Body of pancreas (tissue), 4 donors: ENCODE measurements at places on chromosomes 1 and 21.

DNA sequence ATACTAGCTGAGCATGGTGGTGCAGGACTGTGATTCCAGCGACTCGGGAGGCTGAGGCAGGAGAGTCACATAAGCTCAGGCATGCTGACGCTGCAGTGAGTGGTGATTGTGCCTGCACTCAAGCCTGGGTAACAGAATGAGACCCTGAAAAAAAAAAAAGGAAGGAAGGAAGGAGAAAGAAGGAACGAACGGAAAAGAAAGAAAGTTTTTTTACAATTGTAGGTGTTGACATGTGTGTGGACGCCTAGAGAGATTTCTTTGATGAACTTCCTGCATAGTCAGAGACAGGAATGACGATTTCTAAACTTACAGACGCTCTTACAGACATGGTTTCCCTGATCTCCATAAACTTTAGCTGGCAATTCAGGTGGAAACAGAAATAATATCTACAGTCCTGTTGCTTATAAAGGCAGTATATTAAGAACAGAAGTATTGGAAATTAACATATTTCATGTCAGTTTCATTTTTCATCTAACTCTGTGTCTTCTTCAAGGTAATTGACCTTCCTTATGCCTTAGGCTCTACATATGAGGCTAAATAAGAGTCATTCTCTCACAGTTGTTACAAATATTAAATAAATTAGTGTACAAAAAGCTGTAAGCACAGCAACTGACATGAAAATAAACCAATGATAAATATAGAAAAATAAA is 4.1 kb downstream of the SAMSN1 start:
- DNase-seq: no peak

DNA sequence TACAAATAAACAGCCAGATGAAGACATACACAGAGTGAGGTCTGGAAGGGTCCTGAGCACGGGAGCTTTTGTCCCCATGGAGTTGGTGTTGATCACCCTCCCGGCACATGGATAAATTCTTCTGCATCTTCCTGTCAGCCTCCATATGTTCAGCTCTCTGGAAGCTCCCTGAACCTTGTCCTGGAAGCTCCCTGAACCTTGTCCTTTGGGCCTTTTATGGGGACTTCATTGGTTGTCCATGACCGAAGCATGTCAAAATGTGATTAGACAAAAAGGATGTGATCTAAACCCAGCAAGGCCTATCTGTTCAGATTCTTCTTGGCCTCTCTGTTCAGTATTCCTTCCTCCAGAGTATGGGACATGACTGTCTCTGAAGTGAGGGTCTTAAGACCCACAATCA is 25.4 kb upstream of the RNF11 start:
- DNase-seq: no peak

DNA sequence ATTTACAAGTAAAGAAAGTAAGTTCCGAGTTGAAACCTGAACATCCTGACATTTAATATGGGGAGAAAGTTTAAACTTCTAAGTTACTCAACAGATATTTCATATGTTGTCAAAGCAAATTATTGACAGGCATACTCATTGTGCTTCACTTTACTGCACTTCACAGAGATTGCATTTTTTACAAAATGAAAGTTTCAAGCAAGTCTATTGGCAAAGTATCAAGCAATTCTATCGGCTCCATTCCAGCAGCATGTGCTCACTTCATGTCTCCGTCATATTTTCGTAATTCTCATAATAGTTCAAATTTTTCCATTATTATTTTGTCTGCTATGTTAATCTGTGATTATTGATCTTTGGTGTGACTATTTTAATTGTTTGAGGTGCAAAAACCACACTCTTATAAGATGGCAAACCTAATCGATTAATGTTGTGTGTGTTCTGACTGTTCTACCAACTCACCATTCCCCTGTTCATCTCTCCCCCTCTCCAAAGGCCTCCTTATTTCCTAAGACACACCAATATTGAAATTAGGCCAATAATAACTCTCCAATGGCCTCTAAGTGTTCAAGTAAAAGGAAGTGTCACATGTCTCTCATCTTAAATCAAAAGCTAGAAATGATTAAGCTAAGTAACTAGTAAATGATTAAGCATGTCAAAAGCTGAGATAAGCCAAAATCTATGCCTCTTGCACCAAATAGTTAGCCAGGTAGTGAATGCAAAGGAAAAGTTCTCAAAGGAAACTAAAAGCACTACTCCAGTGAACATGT is 68.2 kb upstream of the BCL9 start:
- DNase-seq: no peak

DNA sequence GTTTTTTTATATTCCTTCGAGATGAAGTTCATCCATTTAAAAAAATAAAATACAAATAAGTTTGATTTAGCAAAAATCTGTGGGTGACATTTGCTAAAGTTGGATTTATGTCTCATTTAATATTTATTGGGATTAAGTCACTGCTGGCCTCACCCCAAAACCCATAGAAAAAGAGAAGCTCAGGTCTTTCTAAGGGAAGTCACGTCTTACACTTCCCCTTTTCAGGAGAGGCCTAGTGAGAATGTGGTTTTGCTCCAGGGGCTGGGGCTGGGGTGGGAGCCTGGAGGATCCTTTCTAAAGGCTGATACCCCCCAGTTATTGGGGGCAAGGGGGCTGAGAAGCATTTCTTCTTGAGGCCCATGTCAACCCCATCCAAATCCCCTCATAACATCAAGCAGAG is 300.3 kb downstream of the DSCAM start:
- DNase-seq: no peak

DNA sequence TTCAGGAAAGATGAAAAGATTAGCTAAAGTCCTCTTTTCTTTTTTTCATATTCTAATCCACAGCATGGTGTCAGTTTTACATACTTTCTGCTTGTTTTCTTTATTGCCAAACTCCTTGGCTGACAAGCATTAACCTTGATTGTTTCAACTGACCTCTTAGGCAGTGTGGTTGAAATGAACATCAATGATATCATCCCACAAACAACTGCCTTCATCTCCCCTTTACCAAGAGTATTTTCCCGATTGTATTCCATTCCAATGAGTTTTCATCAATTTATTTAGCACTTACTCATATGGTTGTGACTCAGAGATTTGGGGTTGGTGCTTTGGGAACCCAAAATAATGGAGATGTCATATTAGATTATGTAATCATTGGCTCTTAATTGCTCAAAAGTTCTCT is 71.8 kb downstream of the SPAG17 start:
- DNase-seq: no peak

- DNase-seq: peak; percentile 39
Measured at GRCh38 chr1:168689726-168690602, 39.0 kb downstream of the DPT start.

- no peak for DNase-seq
Measured at GRCh38 chr1:61052395-61053225, 29.8 kb upstream of the NFIA start.

DNA sequence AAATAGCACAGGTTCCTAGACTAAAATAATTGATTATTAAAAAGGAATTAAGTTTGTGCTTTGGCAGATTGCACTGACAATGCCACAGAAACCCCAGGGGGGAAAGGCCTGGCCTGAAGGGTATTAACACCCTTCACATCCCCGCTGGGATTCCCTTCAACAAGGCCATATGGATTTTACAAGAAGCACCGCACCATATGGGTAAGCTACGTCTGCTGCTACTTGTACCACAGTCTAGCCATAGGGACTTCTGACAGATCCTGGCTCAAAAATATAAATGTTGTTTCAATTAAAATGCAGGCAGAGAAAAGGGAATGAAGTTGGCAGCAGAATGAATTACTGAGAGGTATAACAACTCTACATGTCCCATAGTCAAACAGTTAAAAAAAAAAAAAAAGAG is 101.0 kb downstream of the DENND1B start:
- no peak for DNase-seq

- no peak for DNase-seq
Measured at GRCh38 chr1:178575611-178576361, 62.9 kb downstream of the TEX35 start.

- peak; percentile 62 for DNase-seq
Measured at GRCh38 chr1:62241371-62242131, 46.9 kb downstream of the L1TD1 start.

DNA sequence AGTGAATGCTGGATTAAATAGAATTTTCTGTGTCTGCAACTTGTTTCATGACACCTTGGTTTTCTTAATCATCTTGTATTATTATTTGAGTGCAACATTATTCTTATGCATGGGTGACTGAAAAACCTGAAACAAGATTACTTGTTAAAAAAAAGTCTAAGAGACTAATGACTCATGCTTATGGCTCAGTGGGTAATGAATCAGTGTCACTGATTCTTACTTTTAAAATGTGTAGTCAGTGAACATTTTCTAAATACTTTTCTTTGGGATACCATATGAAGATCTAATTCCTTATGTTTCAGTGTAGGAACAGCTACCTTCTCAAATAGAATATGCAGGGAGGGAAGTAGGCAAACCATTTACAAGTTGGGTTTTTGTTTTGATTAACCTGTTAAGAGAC is 65.5 kb downstream of the PRKAA2 start:
- DNase-seq: no peak

DNA sequence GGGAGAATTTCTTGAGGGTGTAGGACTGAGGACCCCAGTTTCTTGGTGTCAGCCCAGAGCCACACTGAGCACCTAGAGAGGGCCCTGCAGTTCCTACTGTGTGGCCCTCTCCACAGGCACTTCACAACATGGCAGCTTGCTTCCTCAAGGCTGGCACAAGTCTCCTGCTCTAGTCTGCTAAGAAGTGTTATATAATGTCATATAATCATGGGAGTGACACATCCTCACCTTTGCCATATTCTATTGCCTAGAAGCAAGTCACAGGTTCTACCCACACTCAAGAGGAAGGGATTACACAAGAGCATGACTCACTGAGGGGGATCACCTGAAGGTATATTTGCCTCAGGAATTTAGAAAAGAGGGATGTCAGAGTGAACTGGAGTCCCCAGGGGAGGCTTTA is 5.5 kb upstream of the SNX27 start:
- no peak for DNase-seq

DNA sequence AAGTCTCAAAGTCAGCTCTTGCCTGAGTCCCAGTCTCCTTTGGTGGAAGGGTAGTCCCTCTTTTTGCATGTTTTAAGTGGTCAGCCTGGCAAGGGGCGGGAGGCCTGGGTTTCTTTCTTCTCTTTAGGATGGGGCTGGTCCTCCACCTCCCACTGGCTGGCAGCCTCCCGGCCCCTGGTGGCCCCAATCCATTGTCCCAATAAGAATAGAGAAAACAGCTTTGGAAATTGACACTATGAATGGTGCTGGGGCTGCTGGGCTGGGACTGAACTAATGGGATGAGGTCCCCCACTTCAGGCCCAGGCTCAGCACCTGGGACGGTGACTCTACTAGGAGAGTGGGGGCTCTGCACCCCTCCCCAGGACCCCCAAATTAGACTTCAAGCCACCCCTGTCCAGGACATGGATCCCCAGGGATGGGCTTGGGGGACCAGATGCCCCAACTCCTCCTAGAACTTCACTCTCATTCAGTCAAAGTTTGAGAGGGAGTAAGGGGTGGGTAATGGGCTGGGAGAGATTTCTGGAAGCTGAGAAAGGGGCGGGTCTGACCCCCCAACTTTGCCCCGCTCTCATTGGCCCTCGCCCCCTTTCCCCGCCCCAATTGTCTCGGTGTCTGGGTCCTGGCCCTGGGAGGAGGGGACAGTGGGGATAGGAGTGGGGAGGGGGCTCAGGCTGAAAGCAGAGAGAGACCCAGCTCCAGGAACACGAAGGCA is 18.2 kb downstream of the SLC27A3 start:
- no peak for DNase-seq

DNA sequence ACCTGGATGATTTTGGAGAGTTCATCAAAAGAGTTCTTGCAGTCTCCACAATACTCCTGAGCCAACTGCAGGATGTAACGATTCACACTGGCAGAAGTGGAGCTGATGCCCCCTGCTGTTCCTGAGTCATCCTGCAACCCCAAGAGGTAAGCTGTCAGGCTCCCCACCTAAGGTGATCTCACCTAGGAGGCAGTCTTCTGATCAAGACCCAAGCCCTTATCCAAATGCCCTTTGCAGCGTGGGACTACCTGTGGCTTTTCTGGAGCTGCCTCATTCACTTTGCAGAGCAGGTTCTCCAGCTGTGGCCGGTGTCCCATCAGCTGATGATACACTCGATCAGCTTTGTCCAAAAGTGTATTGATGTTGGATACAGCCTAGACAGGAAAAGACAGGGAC is 96.4 kb downstream of the UBR4 start:
- DNase-seq: peak; percentile 49

GRCh38 chr1:91754816-91755580 is 131.0 kb downstream of the TGFBR3 start:
- DNase-seq: no peak

DNA sequence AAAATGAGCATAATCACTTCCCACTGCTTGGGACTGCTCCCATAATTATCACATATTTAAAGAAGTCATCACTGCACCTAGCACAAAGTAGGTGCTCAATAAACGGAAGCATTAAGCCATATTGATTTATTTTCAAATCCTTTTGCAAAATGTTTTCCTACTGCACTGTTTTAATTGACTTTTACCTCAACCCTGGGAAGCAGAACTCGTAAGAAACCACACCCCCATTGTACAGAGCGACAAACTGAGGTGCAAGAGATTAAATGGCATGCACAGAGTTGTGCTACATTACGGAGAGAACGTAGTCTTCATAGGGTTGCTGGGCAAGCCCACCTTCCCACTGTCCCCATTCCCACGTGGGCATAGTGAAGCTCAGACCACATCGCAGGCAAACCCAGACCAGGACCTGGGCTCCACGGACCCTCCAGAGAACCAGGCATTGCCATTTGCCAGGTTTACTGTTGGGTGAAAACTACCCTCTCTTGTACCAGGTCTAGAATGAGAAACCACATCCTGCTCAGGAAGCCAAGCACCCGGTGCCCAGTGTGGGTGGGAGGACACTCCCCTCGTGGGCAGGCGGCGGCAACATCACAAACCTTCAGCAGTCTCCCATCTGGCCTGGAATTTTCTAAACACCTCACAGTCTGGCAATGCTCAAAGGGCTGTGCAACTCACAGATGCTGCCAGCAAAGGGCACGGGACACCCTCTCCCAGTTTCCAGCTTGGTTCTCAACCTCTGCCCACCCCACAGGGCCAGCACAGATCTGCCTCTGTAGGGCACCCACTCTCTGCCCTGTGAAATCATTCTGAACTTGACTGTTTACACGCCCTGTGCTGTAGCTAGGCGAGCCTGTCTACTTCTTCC is 8.2 kb downstream of the IFFO2 start:
- no peak for DNase-seq

GRCh38 chr1:243294723-243295121 is 38.9 kb downstream of the SDCCAG8 start:
- DNase-seq: no peak

DNA sequence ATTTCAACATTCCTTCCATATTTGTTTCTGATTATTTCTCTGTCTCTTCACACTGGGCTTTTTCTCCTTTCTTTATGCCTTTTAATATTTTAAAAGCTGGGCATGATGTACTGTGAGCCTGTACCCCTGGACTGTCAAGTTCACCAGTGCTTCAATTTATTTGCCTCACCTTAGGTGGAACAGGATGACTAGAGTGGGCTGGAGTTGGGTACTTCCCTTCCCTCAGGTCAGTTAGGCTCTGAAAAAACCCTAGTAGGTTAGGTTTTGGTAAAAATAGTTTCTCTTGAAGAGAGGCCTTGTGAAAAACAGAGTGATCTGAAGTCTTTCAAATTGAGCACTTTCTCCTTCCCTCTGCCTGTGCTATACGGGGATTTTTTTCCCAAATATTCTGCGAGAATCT is 163.0 kb upstream of the LYPLAL1 start:
- DNase-seq: no peak

GRCh38 chr1:118483245-118484006 is 298.4 kb upstream of the SPAG17 start:
- no peak for DNase-seq

GRCh38 chr1:22228505-22228911 is 85.6 kb upstream of the WNT4 start:
- no peak for DNase-seq

- no peak for DNase-seq
Measured at GRCh38 chr21:36073181-36073580, 3.4 kb downstream of the CBR1 start.
